Panc1 (cell line): ENCODE measurements at places on chromosomes 5 and 9. TPM values are rescaled to one million over a fixed set of nuclear protein-coding genes. Genes with fewer than 3 reads are reported as not detected.

GRCh38 chr5:65034029-65034812 lies 265.5 kb downstream of the CWC27 start:
- no peak for DNase-seq

DNA sequence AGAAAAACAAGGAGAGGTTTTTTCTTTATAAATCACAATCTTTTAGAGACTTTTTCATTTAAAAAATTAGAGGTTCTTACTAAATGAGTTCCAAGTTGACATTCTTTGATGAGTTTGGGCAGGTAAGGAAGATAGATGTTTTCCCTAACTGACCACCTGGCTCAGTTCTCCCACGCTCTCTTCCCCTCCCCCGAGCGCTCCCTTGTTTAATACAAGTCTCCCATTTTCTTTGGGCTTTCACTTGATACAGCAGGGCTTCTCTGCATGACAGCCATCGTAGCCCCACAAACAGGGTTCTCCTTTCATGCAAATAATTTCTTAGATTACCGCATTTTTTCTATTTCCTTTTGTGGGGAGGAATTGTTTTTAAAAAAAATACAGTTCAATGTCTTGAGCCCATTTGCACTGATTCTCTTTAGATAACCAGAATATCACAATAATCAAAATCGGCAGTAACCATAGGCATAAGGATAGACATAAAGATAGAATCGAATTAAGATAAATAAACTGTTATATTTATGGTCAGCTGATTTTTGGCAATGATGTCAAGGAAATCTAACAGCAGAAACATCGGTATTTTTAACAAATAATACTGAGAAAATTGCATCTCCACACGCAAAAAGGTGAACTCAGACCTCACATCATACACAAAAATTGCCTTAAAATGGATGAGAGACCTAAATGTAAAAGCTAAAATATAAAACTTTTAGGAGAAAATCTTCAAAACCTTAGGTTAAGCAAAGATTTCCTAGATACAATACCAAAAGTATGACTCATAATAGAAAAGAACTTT lies 325.4 kb downstream of the PIK3R1 start:
- DNase-seq, result no peak

- DNase-seq, result no peak
These were observed 955 bp downstream of the QRFP start for GRCh38 chr9:130895481-130896232.

DNA sequence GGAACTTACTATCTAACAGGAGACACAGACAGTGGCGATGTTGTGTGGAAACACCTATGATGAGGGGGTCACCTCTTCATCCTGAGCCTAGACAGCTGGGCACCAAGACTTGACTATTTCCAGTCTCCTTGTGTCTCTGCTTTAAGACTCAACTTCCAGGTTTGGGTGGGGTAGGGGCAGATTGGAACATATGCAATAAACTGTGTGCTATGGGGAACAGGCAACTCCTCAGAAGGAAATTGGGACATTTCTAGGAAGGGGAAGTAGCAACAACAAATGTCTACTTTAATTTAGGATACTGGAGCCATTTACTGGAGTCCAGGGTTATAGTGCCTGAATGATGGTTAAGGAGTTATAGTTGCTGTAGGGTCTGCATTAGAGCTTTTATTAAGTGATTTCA lies 57.3 kb downstream of the FGF18 start:
- DNase-seq, result no peak

DNA sequence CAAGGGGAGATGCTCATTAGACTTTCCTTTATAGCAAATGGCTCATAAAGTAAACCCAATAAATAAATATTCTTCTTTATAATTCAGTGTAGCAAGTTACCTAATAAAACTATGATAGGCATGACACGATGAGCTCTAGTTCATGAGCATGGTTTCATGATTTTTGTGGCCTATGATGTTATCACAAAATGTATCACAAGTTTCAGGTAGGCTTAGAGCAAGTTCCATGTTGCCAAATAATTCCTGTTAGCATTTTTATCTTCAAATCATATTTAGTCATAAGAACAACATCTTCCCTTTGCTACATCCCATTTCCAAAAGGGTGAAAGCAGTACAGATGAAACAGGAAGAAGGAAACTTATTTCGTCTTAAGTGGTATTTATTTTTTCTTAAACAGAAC lies 200.2 kb downstream of the ENC1 start:
- DNase-seq, result no peak

GRCh38 chr5:135308752-135309151 lies 90.3 kb downstream of the MACROH2A1 start:
- DNase-seq, result no peak

DNA sequence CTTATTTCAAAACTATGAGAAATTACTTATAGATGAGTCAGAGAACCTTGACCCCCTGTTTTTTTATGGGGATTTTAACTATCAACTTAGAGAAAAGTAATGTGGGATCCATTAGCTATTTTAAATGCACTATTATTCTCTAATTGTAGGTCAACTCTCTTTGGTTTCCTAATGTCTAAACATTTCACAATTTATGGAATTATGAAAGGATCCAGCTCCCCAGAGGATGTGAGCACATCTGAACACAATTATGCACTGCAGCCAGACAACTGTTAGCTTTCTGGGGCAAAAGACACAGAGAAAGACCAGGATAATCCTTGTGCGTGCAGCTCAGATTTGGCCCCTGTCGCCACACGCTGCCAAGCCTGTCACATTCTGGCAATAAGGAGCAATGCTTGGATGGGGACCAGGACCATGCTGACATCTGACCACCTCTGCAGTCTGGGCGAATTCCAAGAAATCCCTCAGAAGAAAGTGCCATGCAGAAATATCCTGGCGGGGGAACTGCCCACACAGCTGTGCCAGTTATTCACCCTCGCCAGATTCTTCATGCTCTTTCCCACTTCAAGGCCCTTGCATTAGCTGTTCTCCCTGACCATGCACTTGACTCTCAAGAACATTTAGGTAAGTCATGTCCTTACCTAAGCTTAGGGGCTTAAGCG lies 22.2 kb upstream of the CMBL start:
- DNase-seq, result no peak

GRCh38 chr9:36788534-36788933 lies 215.8 kb downstream of the MELK start:
- DNase-seq, result no peak

GRCh38 chr5:37570597-37570996 lies 191.5 kb downstream of the WDR70 start:
- DNase-seq, result no peak

- no peak for DNase-seq
These were observed 482.1 kb downstream of the SEMA5A start for GRCh38 chr5:9063615-9064245.

DNA sequence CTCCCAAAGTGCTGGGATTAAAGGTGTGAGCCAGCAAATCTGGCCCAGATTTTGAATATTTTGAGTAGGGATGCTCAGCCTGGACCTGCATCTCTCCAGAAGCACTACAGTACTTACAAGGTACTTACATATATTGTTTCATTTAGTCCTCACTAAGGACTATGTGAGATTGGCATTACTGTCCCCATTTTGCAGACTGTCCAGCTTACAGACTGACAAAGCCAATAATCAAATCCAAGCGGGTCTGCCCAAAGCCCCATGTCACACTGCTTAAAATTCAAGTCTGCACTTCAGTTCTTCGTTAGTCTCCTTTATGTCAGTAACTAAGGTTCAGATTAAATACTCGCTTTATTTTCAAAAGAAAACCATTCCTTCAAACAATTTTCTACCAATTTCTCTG lies 7.1 kb downstream of the MAPKAP1 start:
- no peak for DNase-seq

GRCh38 chr5:128038643-128039042 lies 44.9 kb upstream of the SLC12A2 start:
- no peak for DNase-seq

DNA sequence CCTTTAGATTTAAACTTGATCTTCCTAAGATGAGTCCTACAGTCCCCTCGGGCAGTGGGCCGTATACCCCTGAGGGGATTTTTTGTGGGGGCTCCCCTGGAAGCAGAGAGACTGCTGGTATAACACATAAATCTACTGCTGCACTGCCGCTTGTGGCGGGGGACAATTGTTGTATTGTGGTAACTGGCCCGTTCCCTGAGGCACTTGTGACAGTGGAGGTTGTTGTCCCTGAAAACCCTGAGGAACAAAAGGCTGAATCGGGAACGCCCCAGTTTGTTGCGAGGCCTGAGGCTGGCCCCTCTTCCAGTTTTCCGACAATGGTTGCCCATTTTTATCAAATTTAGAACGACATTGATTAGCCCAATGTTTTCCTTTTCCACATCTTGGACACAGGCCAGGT lies 4.7 kb upstream of the TMEM141 start:
- DNase-seq, result no peak

- no peak for DNase-seq
These were observed 62.3 kb downstream of the LHFPL2 start for GRCh38 chr5:78586251-78586650.

DNA sequence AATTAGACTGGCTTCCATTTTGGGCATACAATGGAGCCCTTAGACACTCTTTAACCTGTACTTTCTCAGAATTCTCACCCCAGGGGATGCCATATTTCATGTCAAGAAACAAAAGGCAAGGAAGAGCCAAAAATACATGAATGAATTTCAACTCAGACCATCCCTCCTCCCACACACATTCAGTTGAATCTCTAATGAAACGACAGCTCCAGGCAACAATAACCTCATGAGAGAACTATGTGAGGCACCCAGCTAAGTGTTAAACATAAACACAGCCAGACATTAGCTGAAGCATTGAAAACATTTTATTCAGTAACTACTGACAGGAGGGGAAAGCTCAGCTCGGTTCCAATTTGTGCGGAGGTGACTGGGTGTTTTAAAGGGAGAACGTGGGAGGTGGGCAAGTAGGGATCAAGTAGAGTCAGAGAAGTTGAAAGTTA lies 1359.1 kb upstream of the CDH9 start:
- DNase-seq, result no peak

DNA sequence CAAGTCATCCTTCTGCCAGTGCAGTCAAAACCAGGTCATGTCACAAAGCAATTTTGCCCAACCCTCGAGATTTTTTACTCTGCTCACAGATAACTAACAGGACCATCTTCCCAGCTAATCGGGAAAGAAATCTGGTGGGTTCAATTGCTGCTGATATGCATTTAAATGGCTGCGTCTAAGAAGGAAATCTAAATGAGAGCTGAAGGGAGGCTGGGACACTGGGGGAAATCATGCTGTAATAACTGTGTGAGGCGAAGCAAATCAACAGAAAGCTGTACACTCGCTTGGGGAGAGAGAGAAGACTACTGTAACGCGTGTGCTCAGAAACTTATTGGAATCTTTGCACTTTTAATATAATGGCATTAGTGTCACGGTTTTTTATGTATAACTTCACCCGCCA lies 535.0 kb downstream of the CDK5RAP2 start:
- DNase-seq, result no peak

GRCh38 chr5:68543212-68543611 lies 327.7 kb downstream of the PIK3R1 start:
- DNase-seq, result no peak

DNA sequence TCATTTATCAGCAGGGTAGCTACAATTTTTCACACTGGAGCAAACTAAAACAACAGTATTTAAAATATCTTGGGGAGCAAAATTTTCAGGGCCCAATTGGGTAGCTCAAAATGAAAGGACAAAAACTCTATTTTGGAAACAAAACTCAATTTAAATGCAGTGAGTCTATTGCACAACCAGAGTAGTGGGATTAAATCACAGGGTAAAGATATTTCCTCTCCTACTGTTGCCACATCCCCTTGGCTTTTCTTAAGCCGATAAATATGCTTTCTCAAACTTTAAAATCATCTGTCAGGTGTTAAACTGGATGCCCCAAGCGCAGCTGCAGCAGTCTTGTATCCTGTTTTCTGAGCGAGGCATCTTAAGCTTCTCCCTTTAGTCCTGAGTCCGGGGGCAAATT lies 1474.3 kb upstream of the CDH9 start:
- no peak for DNase-seq

- no peak for DNase-seq
These were observed 2167.9 kb upstream of the C9orf72 start for GRCh38 chr9:29741169-29741568.

GRCh38 chr5:61802456-61802855 lies 470.4 kb downstream of the ZSWIM6 start:
- DNase-seq, result no peak

IL9 gene
- total RNA-seq, result not detected

SV2C gene
- not detected for total RNA-seq

GARIN3 gene
- not detected for total RNA-seq

CERCAM gene
- total RNA-seq, result 11.3 TPM

GPR151 gene
- total RNA-seq, result not detected

PALM2AKAP2 gene
- total RNA-seq, result 0.44 TPM

CPLANE1 gene
- total RNA-seq, result 18.1 TPM

TSSK1B gene
- total RNA-seq, result not detected

TOMM5 gene
- 333 TPM for total RNA-seq
